CD4-positive, alpha-beta T cell treated with Interleukin-4 for 1 hour (primary cell): ENCODE measurements at places on chromosomes 5 and 9.

DNA sequence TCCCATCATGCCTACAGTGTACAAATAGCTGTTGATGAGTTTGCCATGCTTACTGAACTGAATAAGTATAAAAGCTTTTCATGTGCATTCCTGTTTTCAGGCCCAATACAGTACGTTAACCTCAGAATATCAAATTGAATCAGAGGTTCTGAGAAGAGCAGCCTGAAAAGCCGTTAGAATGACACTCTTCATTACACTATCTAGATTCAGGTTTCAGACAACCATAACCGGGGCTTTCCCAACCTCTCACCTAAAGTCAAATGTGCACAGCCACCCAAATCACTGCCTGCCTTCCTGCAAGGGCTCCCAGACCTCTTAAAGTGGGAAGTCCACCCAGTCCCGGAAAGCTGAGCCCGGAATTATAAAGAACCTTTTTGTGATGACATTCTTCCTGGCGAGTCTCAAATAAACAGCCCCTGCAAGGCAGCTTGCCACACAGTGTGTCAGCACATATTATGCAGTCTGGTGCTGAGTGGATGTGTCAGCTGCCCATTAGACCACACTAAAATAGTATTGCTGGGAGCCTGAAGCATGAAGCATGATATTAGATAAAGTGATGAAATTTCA lies 245.8 kb downstream of the TLE4 start:
- DNase-seq, result no peak

DNA sequence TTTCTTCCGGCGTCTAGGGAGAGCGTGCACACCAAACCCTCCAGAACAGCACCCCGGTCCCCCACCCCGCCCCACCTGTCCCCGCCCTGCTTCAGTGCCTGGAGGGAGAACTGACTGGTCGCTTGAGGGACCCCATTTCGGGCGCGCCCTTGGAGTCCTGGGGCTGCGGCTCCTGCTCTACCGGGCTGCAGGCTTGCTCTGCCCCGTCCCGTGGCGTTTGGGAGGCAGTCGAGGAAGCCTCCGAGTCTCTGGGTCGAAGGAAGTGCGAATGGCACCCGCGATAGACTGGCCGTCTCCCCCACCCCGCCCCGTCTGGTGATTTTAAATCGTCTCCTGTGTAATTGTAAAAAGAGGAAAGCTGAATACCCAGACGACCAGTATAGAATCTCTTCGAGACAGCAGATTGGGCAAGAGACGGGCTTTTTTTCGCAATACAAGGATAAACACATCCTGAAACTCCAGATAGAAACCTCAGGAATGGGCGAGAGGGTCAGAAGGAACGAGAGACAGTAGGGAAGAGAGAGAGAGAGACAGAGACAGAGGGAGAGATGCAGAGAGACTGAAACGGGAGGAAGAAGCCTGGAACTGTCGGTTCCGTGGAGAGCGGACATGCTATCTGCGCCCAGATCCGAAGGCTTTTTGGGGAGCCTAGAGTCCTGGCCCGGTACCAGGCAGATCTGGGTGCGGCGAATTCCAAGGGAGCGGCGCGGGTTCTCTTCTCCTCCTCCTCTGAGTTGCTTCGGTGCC lies 9.9 kb downstream of the PRDM6 start:
- DNase-seq, result no peak

- no peak for DNase-seq
Observed at GRCh38 chr5:58411372-58411771, 48.5 kb downstream of the PLK2 start.

DNA sequence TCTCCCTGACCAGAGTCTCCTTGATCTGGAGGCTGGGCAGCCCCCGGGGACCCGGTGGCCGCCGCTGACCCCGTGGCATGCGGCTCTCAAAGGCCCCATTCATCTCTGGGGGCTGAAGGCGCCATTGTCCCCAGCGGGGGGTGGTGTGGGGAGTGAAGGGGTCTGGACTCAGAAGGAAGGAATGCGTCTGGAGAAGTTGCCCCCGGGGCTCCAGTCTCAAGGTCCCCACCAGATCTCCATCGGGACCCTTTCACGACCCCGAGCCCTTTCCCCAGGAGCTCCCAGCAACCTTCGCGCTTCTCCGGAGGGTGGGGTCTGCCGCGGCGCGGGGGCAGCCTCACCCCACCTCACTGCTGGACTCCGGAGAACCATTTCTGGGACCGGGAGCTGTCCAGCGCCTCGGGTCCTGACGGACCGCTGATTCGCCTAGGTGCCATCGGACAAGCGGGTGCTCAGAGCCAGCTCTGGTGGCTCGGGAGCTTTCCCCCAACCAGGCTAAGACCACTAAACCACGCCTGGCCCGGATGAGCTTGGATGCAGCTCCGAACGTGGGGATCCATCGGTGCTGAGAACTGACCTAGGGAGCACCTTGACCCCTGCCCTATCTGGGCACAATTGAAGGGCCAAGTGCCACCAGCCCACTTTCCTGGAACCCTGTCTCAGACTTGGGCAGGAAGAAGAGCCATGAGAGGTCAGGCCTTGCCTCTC lies 5.1 kb upstream of the PCDH1 start:
- DNase-seq, result no peak

DNA sequence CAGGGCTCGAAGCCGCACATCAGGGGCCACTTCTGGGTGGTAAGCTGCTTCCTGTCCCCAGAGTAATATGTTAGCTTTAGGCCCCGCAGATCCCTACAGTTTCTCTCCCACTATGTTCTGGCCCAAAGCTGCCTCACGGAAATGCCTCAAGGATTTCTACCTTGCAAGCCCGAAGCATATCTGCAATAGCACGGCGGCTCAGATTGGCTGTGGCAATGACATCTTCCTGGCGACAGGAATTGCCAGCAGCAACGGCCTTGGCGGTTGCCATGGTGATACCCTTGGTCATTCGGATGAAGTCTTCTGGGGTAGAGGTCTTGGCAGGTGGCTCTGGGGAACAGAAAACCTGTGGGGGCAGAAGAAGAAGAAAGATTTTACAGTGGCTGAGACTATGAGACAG lies 10.3 kb upstream of the TPM2 start:
- no peak for DNase-seq

DNA sequence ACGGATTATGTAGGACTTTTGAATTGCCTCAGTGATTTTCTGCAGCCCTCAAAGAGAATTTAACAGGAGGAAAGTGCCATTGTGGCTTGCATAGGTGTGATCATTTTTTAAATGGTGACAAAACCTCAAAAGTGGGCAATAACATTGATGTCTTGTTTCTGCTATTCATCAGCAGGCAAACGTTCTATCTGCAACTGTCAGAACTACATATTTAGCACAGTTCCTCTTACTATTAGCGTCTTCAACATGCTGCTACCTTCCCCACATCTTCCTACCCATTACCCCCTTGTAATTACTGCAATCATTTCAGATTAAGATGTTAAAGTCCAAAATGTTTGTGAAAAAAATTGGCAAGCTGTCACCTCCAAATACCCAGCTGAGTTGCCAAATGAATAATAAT lies 254.6 kb downstream of the SMARCA2 start:
- DNase-seq, result no peak

- DNase-seq, result no peak
Observed at GRCh38 chr5:144028636-144029035, 141.8 kb downstream of the YIPF5 start.

- peak; percentile 30 for DNase-seq
Observed at GRCh38 chr9:87518702-87519335, 21.2 kb downstream of the DAPK1 start.

GRCh38 chr5:61498121-61498520 lies 166.1 kb downstream of the ZSWIM6 start:
- no peak for DNase-seq

- no peak for DNase-seq
Observed at GRCh38 chr5:168413062-168413461, 73.2 kb upstream of the RARS1 start.
